SK-MEL-5 (cell line): ENCODE measurements at places on chromosomes 4 and X. TPM values are rescaled to one million over a fixed set of nuclear protein-coding genes. Genes with fewer than 3 reads are reported as not detected.
A peak's percentile ranks its signal among the peaks of the same experiment; 100 is the strongest.

- DNase-seq = peak; percentile 84
Observed at GRCh38 chr4:122716825-122717448, 15.6 kb upstream of the BBS12 start.

DNA sequence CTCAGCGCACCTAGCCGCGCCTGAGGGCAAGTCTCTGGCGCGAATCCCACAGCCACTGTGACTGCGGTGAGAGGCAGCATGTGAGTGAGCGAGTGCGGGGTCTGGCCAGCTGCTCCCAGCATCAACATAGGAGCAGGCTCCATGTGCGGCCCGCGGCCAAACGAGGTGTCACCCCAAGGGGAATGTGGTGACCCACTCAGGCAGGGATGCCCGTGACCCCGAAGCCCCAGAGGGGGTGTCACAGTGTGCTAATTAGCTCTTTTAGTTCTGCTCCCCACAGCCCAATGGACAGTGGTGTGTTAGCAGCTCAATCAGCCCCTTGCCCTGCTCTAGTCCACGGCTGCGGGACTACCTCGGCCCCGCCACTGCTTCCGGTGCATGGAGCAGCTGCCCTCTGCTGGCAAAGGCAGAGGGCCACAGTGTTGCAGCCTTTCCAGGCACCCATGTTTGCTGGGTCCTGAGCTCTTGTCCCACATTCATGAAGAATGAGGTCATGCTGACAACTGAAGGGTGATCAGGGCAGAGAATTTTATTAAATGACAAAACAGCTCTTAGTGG lies 61.4 kb downstream of the AGA start:
- DNase-seq = no peak

Gene WDR13
- total RNA-seq = 46.8 and 50.4 TPM in 2 replicates

GRCh38 chr4:185592845-185593488 lies 57.7 kb upstream of the PDLIM3 start:
- DNase-seq = peak; percentile 54

DNA sequence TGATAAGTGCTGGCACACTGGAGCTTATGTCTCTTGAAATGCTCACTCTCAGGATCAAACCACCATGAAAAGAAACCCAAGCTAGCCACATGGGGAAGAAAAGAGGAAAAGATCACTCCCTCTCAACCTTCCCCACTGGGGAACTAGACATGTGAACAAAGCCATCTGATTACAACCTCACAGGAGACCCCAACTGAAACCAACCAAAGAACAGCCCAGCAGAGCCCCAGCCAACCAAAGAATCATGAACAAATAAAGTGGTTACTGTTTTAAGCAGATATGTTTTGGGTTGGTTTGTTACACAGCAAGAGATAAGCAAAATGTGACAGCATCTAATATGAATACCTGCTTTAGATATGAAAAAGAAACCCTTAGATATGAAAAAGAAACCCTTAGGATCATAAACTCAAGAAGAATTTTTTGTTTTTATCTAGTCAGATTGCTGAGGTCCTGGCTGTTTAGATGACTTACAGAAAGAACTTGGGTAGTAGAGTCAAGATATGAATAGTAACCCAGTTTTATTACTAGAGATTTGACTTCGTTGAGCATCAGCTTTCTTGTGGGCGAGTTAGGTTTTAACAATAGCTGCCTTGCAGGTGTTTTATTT lies 23.7 kb upstream of the TLR7 start:
- DNase-seq = no peak

Gene SSX1
- 0.93 and 1.0 TPM in 2 replicates for total RNA-seq

GRCh38 chr4:78310740-78311115 lies 240.8 kb upstream of the ANXA3 start:
- no peak for DNase-seq

- no peak for DNase-seq
Observed at GRCh38 chr4:71202705-71203104, 136.1 kb upstream of the SLC4A4 start.

GRCh38 chr4:160514126-160514525 lies 1411.2 kb downstream of the RAPGEF2 start:
- no peak for DNase-seq

Gene ARMCX4
- 0.90 and 0.93 TPM in 2 replicates for total RNA-seq

Gene LUZP4
- total RNA-seq = 19.1 and 22.2 TPM in 2 replicates

Gene SLC10A4
- total RNA-seq = 0.32 TPM in 1 of 2 replicates, not detected in the other

DNA sequence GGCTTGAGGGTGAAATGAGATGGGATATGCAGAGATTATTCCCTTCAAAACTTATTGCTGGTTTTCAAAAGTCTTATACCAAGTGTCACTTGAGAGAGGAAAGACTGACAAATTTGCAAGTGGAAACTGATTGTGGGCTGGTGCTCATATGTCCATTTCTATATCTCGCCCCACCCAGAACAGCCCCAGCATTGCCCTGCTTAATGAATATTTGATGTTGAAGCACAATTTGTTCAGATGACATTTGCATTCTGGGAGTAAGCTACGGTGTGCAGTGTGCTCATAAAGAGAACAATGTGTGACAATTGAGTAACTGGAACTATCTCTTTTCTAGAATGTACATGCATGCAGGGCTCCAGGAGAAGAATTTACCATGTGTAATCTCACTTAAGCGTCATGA lies 223.5 kb upstream of the TRPC5 start:
- DNase-seq = no peak

DNA sequence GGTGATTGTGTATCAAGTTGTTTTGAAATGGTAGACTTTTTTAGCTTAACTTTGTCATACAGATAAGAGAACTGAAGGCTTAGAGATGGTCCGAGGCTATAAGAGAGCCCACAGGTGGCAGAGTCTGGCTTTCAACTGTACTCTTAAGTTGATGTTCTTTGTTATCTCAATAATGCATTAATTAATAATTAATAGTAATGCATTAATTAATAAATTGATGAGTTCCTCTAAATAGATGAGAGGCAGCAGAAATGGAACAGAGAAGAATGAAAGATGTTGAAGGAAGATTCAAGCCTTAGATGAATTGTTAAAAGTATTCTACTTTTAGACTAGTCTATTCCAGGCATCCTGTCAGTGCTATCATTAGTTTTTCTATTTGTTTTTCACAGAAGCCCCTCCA lies 22.4 kb downstream of the NUDT9 start:
- no peak for DNase-seq

Gene MAGEA1
- 2.2 and 2.5 TPM in 2 replicates for total RNA-seq

DNA sequence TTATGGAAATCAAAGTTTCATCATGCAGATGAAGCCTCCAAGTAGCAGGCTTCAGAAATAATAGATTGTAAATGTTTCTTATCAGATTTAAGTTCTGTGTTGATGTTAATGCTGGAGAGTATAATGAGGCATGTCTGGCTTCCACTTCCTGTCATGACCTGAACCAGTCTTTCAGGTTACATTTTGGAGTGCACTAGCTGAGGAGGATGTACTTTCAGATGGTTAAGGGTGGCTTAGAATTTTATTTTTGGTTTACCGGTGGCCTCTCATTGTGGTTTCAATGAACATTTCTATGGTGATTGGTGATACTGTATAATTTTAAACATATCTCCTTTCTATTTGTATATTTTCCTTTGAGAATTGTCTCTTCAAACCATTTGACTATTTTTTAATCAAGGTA lies 890.4 kb downstream of the SH3BGRL start:
- no peak for DNase-seq

DNA sequence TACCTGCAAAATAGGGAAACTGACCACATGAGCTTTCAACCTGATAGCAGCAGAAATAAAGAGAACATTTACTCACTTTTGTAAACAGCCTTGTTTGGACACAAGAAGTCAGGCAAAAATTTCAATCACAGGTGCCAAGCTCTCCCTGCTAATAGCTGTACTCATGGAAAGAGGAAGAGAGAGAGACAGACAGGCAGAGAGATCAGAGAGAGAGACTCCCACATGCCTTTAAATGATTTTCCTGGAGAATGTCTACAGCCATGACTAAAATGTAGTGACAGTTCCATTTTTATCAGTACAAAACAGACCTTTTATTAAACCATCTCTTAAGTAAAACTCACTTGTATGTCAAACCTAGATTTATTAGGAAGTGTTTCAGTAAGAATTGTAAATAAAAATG lies 752.9 kb downstream of the TRAM1L1 start:
- DNase-seq = no peak

DNA sequence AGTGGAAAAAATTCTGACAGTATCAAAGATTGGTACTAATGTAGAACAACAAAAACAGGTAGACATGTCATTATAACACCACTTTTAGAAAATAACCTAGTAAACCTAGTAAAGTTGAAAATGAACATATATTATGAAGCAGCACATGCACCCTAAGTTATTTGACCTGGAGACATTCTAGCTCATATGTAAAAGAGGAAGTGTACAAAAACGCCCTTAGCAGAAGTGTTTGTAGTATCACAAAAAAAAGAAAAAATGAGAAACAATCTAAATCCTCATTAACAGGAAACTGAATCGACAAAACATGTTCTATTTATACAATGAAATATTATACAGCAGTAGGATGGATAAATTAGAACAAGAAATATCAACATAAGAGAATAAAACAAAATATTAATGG lies 318.9 kb upstream of the PPP1R2C start:
- no peak for DNase-seq

DNA sequence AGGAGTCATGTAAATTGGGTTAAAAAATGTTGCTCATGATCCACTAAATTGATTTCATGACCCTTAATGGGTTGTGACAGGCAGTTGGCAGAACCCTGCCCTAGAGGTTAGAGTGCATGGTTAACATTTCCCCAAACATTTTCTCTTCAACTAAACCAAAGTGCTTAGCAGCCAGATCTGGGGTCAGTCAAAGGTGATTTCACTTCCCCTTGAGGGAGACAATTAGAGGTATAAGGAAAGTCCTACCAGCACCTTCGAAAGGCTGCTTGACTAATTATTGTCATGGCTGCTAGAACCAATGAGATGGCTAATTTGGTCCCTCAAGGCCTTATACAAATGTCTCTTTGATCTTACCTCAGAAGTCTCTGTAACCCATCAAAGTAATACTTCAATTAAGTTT lies 30.9 kb upstream of the INTS6L start:
- DNase-seq = no peak

- DNase-seq = no peak
Observed at GRCh38 chr4:119100655-119101054, 35.0 kb upstream of the MYOZ2 start.

GRCh38 chr4:171639540-171639939 lies 173.7 kb upstream of the GALNTL6 start:
- DNase-seq = no peak

DNA sequence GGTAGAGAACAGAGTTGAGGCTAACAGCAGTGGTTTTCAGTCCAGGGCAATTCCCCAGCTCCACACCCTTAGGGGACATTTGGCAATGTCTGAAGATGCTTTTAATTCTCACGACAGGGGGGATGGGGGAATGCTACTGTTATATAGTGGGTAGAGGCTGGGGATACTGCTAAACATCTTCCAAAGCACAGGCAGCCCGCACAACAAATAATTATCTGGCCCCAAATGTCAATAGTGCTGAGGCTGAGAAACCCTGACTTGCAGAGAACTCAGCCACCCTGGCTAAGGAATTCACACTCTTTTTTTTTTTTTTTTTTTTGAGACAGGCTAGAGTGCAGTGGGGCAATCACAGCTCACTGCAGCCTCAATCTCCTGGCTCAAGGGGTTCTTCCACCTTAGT lies 60.6 kb downstream of the POLR2B start:
- DNase-seq = no peak

Gene FHIP1A
- 1.8 and 2.7 TPM in 2 replicates for total RNA-seq

GRCh38 chr4:158238575-158238974 lies 28.3 kb downstream of the TMEM144 start:
- peak; percentile 19 for DNase-seq

- DNase-seq = peak; percentile 47
Observed at GRCh38 chr4:48546336-48546735, 56.3 kb downstream of the ZAR1 start.

DNA sequence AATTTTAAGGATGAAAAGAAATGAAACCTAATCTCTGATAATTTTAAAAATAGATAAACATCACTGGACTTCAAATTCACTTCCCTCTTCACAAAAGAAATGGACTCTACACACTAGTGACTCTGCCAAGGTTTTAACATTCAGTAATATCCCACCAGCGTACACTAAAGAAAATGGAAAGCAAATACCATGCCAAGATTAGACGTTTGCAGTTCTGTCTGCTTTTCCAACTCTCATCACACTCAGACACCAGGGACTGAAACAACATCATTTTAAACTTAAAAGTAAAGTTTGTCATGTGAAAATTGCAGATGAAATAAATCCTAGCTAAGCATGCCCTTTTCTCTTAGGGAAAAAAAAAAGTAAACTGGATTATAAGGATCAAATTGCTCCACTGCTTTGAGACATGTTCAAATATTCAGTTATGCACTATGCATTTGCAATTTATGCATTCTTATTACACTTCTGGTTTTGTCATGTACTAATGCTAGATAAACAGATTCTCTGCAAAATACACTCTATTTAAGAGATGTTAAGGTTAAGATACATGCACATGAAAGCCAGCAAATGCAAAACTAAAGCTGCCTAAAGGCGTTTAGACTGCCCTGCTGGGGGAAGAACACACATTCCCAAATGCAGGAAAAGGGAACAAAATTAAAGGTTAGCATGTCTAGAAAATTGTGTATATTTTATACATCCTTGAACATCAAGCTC lies 534.4 kb upstream of the EPHA5 start:
- DNase-seq = no peak

DNA sequence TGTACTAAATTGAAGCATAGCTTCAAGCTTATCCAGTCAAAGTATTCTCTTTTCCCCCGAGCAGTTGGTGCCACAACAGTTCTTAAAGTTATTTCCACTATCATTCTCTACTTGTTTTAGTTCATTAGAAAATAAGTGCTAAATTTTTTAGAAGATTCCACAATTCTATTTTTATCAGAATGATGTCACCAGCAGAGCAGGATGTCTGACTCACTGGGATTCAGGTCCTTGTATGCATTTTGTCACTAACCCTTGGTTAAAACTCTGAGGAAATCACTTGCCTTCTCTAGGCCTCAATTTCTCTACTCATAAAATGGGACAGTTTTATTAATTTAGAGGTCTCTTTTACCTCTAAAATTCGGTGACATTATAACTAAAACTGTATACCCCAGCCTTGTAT lies 3.4 kb downstream of the DDX53 start:
- DNase-seq = no peak

DNA sequence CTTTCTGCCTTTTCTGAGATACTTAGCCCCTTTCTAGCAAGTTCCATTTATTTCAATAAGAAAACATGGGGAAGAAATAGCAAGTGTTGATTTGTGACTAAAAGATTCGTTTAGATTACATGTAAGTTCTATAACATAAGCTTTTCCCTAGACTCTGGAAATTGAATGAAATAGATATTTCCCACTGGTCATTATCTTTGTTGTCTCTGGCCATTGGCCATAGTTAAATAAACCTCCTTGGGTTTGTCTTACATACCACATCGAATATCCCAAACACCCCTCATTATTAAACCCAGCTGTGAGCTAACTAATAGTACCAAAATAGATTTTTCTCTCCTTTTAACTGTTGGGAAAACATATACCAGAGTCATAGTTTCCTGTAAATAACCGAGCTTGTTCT lies 534.8 kb downstream of the IQCM start:
- DNase-seq = no peak

DNA sequence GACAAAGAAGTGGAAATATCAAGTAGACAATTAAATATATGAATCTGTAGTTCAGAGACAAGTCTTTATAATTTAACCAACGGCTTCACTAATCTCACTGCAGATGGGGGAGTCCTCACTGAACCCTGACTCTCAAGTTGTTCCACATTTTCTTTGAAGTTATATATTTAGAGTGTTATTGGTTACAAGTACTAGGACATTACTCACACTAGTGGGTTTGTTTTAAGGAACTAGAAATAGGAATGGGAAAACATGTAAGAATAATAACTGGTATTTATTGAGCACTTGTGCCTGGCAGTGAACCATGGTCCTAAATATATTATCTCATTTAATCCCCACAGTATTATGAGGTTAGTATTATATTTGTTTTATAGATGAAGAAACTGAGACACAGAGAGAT lies 22.0 kb downstream of the MND1 start:
- no peak for DNase-seq
